ENCODE measurements at places on chromosomes 3 and 15.

DNA sequence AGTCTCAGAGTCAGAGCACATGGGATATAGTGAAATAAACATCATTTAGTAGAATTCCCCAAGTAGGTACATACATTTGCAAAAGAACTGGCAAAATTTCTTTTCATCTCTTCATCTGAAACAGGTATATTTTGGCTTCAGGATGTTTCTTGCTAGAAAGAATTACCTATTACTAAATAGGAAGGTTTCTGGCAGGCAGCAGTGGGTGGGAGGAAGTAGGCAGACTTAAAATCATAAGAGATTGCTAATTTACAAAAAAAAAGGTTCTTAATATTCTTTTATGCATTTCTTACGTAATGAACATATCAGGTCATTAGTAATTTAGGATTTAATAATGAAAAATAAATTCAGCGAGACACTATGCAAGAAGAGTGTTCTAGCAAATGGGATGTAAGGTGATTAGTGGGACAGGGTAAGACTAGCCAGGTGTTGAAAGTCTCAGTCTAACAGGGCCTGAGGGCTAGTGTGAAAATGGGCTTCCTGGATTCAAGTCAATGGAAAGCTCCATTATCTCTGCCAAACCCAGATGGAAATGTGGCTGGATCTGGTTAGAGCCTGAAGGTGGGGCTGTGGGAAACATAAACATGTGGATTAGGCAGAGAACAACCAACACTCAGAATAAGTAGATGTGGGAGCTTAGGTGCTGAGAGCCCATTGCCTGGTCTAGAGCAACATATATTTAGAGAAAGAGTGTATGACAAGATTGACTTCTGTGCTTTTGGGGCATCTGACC, 127.4 kb upstream of the FEZF2 start:
- no peak for DNase-seq

GRCh38 chr3:26260139-26260538, 362.4 kb upstream of the LRRC3B start:
- DNase-seq = no peak

DNA sequence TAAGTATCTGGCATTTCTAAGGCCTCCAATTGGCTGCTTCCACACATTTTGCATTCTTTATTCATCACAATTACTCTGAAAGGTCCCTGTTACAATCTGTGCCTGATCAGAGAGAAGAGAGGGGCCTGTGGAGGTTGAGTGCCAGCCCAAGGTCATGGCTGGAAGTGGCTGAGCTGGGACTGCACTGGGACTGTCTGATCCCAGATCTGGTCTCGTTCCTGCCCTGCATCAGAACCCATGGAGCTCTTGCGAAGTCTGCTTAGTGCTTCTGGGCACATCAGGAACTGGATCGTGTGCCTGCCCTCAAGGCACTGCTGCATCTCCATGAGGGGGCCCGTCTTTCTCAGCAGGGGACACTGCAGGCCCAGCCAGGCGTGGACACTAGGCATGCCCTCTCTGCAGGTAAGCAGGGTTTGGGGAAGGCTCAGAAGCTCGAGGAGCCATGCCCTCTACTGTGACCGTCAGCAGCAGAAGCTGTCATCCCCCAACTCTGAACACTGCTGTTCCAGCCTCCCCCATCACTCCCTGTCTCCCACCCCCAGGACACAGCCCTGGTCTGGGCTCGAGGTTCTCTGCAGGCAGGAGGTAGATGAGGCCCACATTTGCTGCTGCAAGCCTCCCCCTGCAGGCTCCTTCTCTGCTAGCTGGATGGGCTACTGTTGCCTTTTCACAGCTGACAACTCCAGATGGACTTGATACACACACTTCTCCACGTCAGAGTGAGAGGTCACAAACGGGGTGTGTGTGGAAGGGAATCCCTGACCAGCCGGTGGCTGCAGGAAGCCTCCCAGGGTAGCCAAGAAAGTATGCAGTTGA, 96.5 kb upstream of the PRR23E start:
- no peak for DNase-seq

- no peak for DNase-seq
Measured at GRCh38 chr3:25904206-25904605, 114.3 kb downstream of the OXSM start.

DNA sequence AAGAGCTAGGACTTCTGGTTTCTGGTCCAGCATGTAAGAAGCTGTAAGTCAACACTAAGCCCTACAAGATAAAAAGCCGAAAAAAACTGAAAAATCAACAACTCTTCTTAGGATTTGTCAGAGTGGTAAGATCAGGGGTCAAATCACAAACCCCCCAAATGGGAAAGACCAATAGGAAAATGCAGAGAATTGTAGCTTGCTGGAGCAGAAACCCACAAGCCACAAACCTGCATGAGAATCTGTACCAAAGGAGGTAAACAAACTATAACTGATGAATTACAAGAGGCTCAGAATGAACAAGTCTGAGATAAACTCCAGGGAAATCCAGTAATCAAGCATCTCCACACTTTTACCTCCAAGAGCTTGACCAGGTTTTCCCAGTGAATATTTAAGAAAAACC, 36.0 kb downstream of the RFX7 start:
- DNase-seq = no peak

- peak; percentile 61 for DNase-seq
Measured at GRCh38 chr3:69250014-69250413, 127.6 kb upstream of the LMOD3 start.

DNA sequence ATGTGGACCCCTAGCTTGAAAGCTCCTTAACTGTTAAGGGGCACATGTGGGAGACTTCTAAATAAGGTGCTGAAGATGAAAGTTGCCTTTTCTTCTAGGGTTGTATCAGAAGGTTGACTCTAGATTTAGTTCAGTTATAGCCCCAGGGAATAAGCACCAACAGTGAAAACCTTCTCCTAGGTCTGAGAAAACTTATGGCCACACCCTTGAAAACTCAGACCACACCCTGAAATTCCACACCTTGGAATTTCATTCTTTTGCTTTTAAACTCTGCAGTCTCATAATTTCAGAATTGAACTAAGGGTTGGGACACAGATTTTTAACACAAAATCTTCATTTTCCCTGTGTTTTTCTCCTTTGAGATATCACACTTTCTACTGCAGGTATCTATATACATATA, 355.8 kb upstream of the IL12A start:
- DNase-seq = no peak

DNA sequence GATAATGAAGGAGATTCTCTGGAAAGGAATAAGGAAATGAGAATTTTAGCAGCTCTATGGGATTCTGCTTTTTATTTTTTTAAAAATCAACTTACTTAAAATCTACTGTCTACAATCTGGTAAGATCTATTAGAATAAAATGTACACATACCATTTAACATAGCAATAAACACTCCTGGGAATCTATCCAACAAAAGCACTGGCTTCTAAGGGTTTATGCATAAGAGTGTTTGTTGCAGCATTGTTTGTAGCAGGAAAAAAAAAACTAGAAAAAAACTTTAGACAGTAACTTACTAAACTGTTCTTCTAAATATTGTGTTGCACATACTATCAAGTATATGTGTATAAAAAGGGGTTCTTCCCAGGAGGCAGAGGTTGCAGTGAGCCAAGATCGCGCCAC, 15.7 kb upstream of the RBP1 start:
- no peak for DNase-seq

- DNase-seq = no peak
Measured at GRCh38 chr15:51024735-51025453, 69.8 kb downstream of the TNFAIP8L3 start.

DNA sequence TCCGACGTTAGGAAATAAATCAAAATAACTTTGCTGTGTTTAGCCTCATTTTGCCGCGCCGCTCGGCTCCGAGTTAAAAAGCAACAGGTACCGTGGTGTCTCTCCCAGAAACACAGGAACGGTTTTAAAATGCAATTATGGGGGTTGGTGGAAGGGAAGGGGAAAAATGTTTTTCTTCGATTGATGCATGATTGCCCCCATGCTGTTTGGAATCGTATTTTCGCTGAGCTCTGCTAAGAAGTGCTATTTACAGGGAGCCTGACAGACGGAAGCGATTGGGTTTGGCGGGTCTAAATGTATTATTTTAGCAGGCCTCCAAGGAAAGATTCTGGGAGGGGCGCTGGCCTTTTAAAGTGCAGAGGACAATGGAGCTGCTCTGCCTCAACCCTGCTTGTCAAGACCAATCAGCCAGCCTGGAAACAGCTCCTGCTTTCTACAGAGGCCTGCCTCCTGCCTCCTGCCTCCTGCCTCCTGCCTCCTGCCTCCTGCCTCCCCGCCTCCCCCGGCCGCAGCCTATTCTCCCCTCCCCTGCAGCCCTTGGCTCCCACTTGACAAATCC, 156.7 kb upstream of the TLE3 start:
- no peak for DNase-seq

Measured in activated CD4-positive, alpha-beta T cell treated with anti-CD3 and anti-CD28 coated beads, Interleukin-2, amount 50 U/mL, for 48 hours (primary cell).